CD4-positive, alpha-beta T cell treated with Interleukin-4 for 4 hours (primary cell): ENCODE measurements at places on chromosomes 2 and 18.

GRCh38 chr18:9240270-9240669, 94.3 kb upstream of the TWSG1 start:
- no peak for DNase-seq

- DNase-seq: no peak
Observed at GRCh38 chr18:56756966-56757365, 105.8 kb downstream of the WDR7 start.

DNA sequence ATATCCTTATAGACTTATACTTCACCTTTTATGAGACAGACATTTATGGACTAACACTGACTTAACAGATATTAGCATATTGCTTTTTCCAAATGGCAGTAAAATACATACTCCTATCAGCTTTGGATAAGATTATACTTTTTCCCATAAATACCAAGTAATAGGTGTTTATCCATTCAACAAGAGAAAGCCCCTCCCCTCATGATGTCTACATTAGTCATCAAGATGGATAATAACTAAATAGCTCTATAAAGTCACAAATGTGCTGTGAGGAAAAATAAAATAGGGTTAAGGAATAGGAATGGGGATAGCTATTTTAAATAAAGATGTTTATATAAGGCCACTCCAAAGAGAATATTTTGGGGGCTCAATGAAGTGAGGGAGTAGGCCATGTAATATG, 39.4 kb downstream of the CSRNP3 start:
- DNase-seq: no peak

DNA sequence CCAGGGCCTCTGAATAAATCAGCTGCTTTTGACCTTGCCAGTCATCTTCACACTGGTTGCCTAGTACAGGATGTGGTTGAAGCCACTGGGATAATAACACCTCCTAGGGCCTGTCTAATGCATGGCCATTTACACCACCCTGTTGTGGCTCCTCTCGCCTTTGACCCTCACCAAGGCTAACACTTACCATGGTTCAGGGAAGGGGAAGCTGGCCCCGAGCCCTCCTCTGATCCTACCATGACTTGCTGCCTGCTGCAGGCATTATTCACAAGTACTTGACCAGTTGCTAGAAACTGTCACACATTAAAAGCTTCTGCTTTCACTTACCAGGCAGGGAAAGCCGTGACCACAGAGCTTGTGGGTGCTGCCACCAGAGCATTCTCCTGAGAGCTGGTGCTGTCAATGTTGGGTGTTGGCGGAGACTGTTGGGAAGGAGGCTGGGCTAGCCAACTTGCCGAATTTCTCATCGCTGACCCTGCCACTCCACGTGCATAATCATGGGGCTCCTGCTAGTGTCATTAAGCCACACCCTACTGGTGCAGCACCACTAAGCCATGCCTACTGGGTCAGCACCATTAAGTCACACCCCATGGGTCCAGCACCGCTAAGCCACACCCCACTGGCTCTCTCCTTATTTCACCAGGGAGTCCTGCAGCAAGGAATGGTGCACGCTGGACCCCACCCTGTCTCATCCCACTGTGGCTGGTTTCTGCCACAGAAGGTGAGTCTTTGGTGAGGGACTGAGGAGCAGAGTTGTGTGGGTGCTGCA, 47.0 kb upstream of the TTC39C start:
- DNase-seq: peak; percentile 56

GRCh38 chr2:5121642-5122041, 570.5 kb upstream of the SOX11 start:
- DNase-seq: no peak

GRCh38 chr2:112904883-112905282, 6.1 kb upstream of the IL37 start:
- DNase-seq: no peak

GRCh38 chr18:77138270-77138669, 5.7 kb upstream of the MBP start:
- DNase-seq: no peak

- DNase-seq: peak; percentile 23
Observed at GRCh38 chr2:206275312-206276055, 1.0 kb downstream of the ZDBF2 start.

- no peak for DNase-seq
Observed at GRCh38 chr2:197234671-197235191, 75.8 kb downstream of the ANKRD44 start.

- DNase-seq: no peak
Observed at GRCh38 chr2:21261591-21261990, 137.8 kb downstream of the TDRD15 start.

DNA sequence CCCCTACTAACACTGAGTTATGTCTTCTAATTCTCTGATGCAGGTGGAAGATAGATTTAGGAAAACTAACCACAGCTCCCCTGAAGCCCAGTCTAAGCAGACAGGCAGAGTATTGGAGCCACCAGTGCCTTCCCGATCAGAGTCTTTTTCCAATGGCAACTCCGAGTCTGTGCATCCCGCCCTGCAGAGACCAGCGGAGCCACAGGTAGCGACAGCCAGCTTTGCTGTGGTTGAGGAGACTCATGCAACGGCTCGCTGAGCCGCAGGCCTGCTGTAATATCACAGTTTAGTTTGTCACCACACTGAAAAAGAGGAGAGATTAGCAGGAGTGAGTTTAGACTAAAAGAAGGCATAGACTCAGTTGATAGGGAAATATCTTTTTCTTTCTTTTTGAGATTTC, 131.0 kb upstream of the IL1R2 start:
- no peak for DNase-seq

DNA sequence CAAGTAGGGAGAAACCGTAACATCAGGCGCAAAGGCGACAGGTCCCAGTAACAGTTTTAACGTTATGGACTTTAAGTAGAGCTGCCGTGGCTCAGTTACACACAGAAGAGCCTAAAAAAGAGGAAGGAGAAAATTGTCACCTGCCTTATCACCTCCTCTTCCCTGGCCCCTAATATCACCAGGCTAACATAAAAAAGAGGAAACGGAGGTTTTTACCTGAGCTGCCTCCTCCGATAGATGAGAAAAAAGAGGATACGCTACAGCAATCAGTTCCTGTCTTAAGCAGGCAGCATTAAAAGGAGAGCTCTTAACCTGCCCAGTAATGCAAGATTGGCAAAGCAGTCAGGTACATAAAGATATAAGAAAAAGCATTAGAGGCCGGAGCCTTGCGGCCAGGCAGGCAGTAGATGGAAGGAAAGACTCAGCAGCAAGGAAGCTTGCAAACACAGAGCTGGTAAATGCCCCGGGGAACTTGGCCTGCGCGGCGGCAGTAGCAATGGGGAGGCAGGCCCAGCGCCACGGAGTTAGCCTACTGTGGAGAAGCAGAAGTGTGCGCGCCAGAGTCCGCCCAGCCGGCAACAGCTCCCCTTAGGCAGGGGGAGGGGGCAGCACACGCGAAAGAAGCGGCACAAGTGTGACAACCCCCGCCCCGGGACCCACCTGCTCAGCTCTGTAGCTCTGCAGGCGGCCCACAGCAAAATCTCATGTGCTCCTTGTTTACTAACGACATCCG, 116.3 kb upstream of the SCN7A start:
- no peak for DNase-seq

DNA sequence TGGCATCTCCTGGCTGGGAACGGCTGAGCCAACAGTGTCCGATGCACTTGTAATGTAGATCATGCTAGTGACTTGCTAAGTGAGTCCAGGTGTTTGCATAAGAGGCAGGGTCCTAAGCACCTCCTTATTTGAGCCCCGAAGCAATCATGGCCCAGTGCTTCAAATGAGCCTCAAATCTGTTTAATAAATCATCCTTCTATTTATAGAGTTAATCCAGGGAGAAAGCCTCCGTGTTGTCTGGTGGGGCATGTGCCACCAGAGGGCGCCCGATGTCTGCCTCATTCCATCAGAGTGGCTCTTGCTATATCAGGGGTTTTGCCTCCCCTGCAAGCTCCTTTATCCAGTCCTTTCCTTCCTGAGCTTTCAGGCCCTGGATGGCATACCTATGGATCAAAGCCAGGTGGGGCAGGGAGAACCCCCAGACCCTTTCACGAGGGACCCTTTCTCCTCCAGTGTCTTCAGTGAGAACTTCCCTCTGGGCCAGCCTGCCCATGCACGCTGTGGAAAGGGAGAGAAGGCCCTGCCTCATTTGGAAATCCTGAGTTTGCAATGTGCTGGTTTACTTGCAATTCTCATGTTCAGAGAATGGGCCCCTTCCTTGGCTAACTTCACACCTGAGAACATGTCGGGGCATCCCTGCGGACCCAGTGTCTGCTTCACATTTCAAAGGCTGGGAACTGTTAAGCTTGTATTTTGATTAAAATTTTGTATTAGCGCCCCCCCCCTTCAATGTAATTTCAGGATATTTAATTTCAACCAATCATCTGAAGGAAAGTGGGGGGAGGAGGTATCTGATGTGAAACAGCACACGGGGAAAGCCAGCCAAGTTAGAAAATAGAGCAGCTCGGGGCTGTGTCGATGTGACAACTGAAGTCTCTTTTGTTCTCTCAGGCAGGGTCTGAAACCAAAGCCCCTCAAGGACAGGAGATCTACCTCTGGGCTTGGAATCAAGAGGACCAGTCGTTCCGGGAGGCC, 39.7 kb downstream of the RDH14 start:
- DNase-seq: peak; percentile 65

- no peak for DNase-seq
Observed at GRCh38 chr2:42959234-42960001, 167.0 kb upstream of the HAAO start.

GRCh38 chr18:34370704-34371395, 146.1 kb upstream of the NOL4 start:
- DNase-seq: no peak

DNA sequence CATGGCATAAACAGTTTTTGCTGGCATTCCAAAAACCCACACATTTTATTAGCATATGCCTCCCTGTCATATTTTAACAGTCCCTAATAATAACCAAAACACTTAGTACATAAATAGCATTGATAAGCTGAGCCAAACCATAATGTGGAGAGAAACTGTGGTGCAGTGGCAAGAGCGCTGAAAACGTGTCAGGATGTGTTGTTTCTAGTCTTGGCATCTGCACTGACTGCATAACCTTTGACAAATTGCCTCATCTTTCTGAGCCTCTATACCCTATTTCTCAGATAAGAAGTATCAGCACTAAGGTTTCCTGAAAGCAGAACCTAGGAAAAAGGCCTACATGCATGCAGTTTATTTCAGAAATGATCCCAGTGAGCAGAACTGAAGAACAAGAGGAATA, 41.4 kb downstream of the RAD51AP2 start:
- no peak for DNase-seq

GRCh38 chr2:1814616-1815015, 70.3 kb upstream of the PXDN start:
- DNase-seq: no peak

GRCh38 chr18:80167331-80167730, 58.3 kb downstream of the ADNP2 start:
- DNase-seq: no peak

DNA sequence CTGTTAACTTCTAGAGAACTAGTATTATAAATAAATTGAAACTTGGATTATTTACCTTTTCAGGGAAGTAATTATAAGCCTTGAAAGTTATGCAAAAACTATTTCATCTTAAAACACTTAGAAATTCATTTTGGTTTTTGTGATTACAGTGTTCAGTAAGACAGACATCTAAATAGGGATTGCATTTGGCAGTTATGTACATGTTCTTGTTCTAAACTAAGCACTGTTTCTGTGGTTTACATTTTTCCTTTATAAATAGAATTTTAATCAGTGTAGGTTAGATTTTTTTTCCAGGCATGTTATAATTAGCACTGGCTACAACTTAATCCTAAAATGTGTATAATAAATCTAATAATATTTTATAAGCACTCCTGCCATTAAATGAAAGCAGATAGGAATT, 35.0 kb downstream of the LCLAT1 start:
- no peak for DNase-seq

DNA sequence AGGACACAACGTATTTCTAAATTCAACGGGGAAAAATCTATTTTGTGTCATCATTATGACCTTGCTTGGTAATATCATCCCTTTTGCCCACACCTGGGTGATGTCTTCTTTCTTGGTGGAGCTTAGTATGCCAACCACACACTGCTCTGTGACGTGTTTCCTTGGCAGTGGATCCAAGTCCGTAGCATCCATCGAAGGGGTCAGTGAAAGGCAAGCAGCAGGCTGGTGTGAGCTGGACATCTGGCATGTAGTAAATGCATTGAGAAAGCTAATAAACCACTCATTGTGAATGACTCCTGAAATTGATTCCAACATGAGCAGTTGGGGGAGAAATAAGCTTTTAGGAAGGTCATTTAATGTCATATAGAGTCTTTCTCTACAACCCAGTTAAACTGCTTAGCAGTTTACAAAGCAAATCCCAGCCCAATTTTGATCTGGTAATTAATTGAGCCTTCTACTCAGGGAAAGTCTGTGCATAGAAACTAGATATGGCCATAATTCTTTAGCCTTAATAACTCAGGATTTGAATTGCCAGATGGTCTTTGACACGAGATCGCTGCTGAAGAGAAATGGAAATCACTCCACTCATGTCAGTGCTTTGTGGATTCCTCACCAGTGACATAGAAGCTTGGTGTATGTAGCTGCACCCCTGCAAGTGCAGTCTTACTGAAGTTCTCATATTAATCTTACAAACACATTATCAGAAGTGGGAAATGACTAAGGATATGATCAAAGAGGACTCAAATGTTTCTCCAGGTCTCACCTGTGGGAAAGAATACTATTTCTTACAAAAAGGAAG, 494.8 kb downstream of the CMPK2 start:
- DNase-seq: no peak

GRCh38 chr2:121955426-121955825, 200.0 kb downstream of the TSN start:
- DNase-seq: no peak

- no peak for DNase-seq
Observed at GRCh38 chr18:54765636-54766375, 62.5 kb upstream of the RAB27B start.

- DNase-seq: no peak
Observed at GRCh38 chr18:27175914-27176313, 9.2 kb downstream of the CHST9 start.
